ENCODE measurements at places on chromosomes 6 and 20.

GRCh38 chr6:18746727-18747126, 359.6 kb downstream of the RNF144B start:
- DNase-seq = no peak

DNA sequence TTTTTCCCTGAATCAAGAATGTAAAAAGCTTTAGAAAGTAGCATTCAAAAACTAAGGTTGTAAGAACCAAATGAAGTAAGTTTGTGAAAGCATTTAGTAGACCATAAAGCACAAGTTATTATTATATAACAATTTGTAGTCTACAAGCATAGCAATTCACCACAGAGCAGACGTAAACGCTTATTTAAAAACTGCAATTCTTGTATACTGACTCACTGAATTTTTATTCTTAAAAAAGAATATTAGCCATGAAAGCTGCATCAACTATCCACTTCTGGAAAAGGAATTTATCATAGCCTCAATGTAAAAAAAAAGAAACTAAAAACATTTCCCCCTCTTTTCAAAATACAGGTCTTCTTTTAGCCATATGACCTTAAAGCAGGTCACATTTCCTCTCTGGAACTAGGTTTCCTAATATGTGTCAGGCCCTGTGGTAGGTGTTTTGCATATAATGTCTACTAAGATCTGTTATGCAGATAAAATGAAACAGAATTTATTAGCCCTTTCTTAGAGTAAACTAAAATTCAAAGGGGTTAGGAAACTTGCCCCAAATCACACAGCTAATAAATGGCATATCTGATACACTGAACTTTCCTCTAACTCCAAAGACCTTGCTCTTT, 2.1 kb downstream of the MAP3K7 start:
- no peak for DNase-seq

GRCh38 chr20:62574230-62574993, 67.9 kb upstream of the SLCO4A1 start:
- no peak for DNase-seq

GRCh38 chr6:74609871-74610270, 596.0 kb downstream of the COL12A1 start:
- DNase-seq = no peak

DNA sequence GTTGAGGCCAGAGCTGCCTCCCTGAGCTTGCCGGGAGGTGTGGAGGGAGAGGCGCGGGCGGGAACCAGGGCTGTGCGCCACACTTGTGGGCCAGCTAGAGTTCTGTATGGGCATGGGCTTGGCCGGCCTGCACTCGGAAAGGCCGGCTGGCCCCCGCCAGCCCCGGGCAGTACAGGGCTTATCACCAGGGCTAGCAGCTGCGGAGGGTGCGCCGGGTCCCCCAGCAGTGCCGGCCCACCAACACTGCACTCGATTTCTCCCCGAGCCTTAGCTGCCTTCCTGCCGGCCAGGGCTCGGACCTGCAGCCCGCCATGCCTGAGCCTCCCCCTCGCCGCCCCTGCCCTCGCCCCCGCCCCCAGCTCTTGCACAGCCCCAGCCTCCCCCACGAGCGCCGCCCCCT, 472.7 kb downstream of the TFAP2A start:
- no peak for DNase-seq

- DNase-seq = no peak
These were observed 147.4 kb downstream of the MOXD1 start for GRCh38 chr6:132253906-132254305.

GRCh38 chr6:36241728-36242127, 28.1 kb upstream of the PNPLA1 start:
- no peak for DNase-seq

DNA sequence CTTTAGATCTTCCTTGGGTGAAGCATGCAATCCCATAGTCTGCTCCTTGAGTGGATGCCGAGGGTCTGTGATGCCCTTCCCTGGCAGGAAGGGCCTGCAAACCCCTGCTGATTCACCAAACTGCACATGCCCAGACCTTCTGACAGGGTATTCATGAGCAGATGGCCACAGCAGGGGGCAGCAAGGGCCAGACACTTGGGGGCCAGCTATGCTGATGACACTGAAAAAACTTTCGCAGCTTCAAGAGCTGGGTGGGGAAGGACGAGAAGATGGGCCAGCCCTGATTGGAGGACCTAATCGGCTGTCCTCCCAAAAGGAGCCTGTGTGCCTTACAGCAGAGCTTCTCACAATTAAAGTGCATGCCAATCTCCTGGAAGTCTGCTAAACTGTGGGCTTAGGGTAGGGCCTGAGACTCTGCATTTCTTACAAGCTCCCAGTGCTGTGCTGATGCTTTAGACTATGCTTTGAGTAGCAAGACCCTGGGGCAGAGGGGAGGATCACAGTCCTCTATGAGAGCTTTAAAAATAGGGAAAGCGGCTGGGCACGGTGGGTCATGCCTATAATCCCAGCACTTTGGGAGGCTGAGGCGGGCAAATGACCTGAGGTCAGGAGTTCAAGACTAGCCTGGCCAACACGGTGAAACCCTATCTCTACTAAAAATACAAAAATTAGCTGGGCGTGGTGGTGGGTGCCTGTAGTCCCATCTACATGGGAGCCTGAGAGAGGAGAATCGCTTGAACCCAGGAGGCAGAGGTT, 15.2 kb upstream of the GDAP1L1 start:
- no peak for DNase-seq

GRCh38 chr6:143804835-143805239, 38.3 kb upstream of the LTV1 start:
- DNase-seq = no peak

DNA sequence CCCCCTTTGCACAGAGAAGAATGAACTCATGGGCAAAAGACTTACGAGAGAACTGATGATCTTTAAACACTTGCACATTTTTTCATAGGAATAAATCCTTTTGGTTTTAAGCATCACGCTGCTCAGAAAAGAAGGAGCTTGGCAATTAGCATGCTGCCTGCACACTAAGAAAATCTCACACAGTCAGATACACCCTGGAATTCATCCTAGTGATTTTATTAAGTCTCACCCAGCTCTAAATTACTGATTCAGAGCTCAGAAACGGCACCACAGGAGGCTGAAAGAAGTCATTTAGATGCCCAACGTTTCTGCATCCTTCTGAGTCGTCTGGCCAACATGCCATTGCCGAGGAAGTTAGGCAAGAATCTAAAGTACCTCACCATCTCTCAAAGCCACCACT, 18.0 kb upstream of the NRSN1 start:
- no peak for DNase-seq

DNA sequence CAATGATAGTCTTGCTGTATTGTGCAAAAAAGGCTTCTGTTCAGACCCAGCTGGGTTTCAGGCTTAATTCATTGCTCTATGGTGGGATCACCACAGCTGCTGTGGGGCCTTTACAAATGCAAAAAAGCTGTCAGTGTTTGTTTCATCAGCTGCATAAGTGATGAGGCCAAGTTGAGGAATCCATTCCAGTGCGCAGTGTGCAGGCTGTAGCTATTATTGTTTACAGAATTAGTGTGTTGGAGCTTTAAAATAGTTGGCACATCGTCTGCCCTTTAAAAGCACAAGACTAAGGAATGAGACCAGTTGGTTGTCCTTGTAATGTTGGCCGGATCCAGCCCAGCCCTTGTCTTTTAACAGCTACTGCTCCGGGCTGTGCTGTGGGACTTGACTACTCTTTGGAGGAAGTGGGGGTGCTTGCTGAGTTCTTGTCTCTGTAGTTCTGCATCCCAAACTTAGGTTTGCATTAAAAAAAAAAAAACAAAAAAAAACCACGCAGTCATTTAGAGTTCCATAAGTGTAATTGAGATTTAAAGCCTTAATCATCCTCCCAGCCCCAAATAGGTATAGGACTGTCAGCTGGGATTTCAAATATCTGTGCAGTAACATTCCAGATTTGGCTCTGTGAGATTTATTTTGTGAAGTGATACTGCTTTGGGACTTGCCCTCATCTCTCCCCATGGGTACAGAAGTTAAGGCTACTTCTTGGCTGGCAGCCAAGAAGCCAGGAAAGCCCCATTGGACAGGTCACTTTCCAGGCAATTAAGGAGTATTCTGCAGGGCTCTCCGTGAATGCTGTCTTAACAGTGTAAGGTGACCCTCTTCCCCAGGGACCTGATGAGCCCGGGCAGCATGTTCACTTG, 19.3 kb downstream of the JARID2 start:
- no peak for DNase-seq

- DNase-seq = no peak
These were observed 124.0 kb upstream of the MAFB start for GRCh38 chr20:40813029-40813431.

DNA sequence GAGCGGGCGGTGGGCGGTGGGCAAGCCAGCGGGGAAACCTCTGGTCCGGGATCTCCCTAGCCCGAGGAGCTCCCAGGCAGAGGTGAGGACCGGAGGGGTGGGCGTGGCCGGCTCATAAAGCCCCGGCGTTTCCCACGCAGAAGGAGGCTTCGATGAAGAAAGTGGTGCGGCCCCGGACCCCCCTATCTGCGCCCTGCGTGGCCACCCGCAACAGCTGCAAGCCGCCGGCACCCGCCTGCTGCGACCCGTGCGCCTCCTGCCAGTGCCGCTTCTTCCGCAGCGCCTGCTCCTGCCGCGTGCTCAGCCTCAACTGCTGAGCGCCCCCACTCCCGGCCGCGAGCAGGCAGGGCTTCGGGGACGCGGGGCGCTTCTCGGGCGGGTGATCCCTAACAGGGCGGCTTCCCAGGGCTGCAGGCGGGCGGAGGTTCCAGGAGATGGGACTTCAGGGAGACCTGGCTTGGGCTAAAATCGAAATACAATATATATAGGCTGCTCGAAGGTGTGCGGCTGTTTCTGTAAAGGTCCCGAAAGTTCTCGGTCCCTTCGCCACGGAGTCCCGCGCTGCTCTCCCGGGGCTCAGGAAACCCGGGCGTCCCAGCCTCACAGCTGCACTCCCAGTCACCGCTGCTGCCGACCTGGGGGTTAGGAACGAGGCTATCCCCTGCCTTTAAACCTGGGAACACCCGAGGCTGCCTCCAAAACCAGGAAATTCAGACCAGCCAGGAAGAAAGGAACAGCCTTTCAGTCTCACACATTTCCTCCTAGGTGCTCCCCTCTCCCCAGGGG, 27.8 kb downstream of the ASIP start:
- no peak for DNase-seq

DNA sequence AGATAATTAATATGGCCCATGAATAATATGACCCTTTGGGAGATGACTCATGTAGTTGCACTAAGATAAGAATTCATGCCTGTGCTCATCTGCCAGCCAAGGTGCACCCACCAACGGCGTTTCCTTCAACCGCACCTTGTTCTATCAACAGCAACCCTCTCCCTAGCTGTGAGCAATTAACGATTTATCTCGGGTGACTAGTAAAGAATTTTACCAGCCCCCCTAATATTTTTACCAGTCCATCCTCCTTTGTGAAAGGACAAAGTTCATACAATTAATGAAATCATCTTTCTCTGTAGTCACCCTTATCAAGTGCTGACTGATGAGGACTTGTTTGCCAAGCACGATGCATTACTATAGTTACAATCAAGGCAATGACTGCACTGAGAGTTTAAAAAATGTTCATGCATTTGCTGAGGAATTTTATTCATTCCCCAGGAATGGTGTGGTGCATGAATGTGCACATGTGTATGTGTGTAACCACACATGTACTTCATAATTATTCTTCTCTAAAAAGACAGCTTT, 118.7 kb downstream of the SMOC2 start:
- no peak for DNase-seq

- no peak for DNase-seq
These were observed 50.8 kb downstream of the SPTLC3 start for GRCh38 chr20:13059398-13060136.

DNA sequence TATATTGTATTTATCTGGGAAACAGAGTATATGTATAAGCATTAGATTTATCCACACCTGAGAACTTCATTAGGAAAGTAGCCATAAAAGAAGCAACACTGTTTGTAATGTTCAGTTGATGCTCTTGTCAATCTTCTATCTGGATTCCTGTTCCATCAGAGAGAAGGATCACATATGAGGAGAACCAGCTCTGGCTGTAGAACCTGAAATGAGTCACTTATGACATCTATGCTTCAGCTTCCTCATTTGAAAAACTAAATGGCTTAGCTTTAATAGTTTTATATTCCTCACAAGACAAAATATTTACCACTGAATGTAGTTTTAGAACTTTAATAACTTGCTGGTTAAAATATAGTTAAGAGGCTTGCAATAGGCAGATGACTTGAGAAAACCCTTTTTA, 144.7 kb downstream of the TASP1 start:
- DNase-seq = no peak

DNA sequence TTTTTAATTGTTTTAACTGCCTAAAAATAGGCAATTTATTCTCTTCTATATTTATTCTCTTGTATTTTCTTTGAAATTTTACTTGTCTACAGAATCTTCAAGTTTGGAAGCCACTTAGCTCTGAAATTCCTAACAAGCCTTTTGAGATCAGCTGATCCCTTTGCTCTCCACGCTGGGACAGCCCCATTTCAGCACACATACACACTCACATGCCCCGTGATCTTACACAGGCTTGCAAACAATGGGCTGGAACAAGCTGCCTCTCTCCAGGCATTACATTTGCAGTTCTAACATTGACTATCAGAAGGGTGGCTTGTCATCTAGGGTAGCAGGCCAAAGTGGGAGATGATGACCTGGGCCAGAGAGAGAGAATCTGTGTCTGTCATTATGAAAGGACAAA, 62.1 kb upstream of the RAB32 start:
- no peak for DNase-seq

- no peak for DNase-seq
These were observed at the start of gene GRIK2 for GRCh38 chr6:101393251-101393828. GRIK2 (plus strand) TSS chr6:101393708.

- DNase-seq = no peak
These were observed 163.1 kb upstream of the THEMIS start for GRCh38 chr6:128063850-128064539.

DNA sequence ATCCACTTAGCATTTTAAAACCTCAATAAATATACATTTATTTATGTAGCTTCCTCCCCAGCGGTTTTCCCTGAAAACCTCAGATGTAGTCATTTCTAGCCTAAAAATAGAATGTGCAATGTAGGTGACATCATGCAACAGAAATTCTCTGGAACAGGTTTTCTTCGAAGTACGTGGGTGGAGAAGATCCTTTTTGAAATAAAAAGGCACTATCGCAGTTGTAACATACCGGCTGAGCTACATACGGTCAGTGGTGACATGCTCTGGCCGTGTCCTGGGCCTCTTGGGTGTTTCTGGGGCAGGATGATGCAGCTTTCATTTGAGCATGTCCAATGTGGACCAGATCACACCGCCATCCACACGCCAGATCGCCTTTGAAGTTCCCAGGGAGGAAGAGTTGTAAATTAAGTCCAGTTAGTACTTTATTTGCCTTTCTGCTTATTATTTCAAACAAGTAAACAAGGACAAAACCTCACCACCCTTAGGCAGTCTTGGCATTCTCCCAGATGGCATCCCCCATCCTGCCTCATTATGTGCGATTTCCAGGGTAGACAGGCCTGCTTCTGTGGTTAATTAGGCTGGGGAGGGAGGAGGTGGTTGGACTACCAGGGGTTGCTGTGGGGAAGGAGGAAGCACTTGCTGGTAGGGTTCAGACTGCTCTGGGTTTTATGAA, 109.5 kb upstream of the CLDN20 start:
- no peak for DNase-seq

DNA sequence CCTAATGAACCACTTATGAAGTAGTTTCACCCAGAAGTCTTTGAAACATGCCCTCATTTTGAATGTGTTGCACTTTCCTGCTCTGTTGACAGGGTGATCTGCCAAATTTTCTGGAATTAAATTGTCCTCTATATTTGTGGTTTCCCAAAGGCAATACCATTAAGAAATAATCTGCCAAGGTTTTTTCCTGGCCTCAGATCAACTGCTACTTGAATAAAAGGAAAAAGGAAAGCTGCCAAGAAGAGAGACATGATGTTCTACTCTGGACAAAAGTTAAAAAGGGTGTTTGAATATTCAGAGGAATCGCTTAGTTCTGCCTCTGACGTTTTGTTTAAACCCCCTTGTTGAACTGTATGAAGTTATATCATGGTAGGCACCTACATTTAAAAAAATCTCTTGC, 37.4 kb upstream of the ARMH2 start:
- DNase-seq = no peak
